ENCODE measurements at places on chromosomes 5 and 9.

DNA sequence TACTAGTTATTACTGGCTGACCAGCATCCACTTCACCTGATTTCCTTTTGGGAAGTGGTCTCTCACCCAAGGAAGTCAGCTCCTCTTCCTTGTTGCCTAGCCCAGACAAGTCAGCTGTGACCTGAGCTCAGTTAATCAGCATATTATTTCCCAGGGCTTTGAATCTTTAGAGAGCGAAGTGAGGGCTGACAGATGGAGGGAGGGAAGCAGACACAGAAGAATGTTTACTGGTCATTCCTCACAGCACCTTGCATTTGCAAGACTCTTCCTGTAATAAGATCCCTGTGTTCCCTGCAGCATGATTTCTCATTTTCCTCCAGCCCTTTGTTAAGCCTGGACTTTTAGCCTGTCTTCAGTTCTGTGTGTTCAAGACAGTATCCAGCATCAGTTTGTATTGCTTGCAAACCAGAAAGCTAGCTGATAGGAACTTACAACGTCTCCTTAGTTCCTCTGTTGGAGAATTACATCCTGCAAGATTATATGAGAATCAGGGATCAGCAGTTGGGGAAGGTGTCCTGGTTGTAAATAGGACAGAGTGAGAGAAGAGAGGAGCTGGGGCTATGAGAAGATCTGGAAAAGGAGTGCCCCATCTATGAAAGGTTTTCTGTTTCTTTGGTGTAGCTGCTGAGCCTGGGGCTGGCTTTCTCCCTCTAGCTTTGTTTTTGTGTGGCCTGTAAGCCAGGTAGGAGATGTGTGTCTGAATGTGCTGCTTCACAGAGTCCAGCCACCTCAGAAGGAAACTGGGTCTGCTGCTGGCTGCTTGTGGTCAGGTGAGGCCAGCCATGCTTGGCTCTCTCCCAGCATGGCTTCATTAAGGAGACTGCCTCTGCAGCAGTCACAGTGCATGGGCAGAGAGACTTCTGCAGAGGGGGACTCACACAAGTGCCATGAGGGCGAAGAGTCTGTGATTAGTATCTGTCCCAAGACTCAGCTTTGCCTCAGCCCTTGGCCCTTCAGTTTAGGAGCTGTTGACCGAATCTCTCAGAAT is 50.3 kb downstream of the MAN2A1 start:
- no peak for DNase-seq

GRCh38 chr5:120516805-120517204 is 52.7 kb downstream of the PRR16 start:
- no peak for DNase-seq

DNA sequence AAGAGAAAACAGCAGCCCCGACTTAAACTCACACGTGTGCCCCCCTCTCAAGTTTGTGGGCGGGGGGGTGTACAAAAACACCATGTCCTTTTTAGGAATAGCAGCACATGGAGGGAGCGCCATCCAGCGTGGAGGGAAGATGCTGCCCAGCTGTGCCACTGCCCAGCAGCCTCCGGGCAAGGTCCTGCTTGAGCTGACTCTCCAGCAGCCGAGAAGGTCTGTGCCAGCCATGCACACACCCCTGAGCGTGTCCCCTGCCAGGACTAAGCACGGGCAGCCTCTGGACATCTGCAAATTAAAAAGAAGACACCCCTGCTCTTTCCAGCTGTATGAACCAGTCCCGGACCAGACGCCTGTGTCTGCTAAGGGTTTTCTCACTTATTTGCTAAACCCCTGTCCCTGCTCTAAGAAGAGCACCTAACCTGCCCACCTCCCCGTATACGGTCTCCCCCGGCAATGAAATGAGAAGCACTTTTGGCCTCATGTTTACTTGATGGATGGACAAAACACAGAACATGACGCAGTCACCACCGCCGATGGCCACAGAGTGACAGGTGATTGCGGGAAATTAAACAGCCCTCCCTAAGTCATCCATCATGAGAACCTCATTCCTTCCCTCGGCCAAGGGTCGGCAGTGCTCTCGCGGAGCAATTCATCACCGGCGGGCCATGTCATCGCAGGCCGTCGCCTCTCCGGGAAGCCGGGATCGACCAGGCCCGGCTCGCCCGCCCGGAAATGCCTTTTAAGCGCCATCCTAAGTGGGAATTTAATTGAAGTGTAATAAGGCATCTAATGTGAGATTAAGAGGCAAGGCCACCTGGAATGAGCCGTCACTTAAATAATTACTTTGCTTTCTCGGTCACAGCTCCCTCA is 96.9 kb downstream of the OLFM1 start:
- no peak for DNase-seq

DNA sequence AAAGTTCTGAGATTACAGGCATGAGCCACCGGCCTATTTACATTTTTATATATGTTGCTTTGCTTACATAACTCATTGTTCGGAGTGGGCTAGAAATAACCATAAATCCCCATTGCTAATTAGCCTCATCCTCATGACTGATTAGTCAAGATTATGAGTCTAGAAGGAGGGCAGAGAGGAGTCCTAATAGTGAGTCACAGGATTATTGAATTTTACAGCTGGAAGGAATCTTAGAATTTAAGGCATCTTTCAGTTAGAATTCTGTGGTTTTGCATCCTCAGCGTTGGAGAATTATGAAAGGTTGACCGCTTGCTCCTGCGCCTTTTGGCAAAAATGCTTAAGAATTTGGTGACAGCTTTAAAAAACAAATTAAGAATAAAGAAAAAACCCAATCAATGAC is 2.6 kb upstream of the PBX3 start:
- no peak for DNase-seq

DNA sequence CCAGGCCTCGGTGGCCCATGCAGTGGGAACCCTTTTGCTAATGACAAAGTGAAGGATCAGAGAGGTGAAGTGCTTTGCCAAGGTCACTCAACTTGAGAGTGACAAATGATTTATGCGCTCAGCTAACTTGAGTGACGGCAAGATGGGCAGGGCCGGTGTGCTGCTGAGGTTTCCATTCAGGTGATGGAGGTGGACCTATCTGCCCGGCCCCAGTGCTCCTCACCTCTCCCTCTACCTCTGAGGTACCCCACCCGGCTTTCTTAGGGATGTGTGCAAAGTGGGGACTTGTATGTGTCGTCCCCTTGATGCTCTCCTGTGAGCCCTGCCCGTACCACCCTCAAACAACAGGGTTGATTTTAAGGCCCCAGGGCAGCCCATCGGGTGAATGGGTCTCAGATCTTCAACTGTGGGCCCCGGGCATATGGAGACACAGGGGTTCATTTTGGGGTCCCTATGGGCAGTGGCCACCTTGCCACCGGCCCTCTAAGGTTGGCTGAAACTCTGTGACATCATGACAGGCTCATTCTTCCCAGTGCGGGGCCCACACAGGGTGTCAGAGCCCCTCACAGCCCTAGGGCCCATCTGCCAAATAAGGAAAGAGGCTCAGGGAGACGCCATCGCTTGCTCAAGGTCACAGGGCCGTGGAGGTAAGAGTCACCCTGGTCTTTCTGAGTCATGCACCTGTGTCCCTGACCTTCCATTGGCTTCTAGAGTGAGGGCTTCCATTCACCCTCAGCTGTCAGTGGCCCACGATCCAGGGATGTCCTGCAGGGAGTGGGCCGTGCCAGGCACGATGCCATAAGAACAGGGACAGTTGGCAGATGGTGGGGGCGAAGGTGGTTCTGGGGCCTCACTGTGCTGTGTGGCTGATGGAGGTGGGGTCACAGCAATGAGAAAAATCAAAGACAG is 170.6 kb upstream of the MVB12B start:
- no peak for DNase-seq

DNA sequence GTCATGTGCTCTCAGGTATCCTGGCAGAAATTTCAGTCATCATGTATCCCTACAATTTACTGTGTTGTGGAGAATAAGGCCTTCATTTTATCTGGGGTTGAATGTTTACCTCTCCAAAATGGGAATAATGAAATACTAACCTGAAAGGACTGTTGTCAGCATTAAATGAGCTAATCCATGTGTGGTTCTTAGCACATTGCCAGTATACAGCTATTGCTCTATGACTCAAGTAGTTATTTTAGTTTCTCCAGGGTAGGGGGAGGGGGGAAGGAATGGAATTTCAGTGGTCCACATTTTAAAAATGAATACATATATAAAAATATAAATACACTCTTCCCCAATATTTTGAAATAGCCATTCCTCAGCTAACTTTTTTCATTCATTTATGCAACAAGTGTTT is 3.5 kb downstream of the PAM start:
- no peak for DNase-seq
